ENCODE measurements at places on chromosomes 4 and X.

GRCh38 chr4:128846063-128846462 is 36.6 kb downstream of the JADE1 start:
- DNase-seq: no peak

GRCh38 chr4:126937846-126938422 is 694.8 kb upstream of the INTU start:
- no peak for DNase-seq

DNA sequence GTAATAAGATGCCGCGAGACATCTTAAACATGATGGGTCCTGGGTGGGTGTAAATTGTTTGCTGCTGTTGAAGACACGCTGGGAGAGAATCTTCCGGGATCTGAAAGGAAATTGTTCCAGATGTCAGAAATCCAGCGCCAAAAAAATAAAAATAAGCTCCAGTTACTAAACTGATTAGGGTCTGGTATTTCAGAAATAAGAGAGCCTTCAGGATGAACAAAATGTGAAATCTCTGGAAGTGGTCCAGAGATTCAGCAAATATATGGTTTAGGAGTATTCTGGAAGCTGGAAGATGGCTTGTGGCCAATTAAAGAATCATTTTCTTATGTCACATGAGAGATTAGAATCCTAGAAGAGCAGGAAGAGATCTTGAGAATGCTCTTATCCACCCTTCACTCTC is 75.8 kb upstream of the NHS start:
- no peak for DNase-seq

- no peak for DNase-seq
Observed at GRCh38 chrX:135432881-135433521, 11.3 kb downstream of the SMIM10L2A start.

GRCh38 chr4:109298279-109299010 is 4.0 kb downstream of the COL25A1 start:
- DNase-seq: no peak

DNA sequence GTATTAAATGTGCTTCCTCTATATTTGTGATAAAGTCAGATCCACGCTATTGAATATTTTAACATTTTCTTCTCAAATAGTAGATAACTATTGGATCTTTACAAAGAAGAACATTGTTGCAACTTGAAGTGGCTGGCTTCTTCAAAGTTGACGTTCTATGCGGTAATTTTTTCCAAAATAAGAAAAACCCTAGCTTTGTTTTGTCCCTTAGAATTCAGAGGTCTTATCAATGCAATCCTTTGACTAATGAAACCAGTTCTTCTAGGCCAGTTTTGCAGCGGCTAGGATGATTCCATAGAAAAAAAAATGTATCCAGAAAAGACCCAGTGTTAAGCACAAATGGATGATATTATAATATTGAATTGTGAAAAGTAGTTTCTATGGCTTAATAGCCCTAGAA is 89.6 kb downstream of the ANTXR2 start:
- DNase-seq: no peak

- DNase-seq: no peak
Observed at GRCh38 chr4:56247646-56248045, 139.6 kb downstream of the AASDH start.

DNA sequence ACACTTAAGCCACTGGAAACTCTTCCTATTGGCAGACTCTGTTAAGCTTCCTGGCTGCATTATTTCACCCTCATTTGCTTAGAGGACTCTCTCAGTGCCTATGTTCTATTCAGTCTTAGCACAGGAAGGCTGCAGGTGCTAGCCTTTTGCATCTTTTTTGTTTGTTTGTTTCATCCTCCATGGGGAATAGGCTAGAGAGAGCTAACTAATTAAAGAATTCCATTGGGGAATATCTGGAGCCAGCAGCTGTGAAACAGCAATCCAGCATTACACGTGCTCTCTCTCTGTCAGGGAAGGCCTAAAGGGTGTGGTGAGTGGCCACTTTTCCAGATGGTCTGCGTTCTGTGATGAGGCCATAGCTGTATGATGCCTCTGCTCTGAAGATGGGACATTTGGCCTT is 633.6 kb downstream of the SPRY1 start:
- DNase-seq: no peak

DNA sequence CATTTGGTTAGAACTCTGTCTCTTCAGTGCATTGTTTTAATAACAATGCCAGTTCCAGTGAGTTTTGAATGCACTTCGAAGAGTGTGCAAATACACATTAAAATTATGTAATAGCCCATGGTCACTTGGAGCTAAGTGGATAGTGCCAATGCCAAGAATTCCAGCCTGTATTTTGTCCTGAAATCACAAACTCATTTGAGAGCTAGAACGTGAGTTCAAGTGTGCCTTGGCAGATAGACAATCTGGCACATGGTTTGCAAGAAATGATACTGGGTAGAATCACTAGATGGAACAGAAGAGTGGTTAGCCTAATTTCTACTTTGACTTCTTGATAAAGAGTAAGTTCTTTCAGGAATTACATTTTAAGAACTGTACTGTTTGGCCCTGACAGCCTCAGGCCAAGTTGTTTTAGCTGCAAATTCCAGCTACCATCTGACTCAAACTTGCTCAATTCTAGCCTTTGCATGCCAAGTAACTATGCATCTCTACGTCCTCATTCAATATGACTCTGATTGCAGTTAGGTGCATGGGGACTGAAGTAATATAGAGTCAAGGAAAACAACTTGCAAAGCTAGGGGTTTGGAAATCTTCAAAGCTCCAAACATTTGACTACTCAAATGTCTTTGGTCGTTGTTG is 131.9 kb upstream of the SMIM31 start:
- DNase-seq: no peak

DNA sequence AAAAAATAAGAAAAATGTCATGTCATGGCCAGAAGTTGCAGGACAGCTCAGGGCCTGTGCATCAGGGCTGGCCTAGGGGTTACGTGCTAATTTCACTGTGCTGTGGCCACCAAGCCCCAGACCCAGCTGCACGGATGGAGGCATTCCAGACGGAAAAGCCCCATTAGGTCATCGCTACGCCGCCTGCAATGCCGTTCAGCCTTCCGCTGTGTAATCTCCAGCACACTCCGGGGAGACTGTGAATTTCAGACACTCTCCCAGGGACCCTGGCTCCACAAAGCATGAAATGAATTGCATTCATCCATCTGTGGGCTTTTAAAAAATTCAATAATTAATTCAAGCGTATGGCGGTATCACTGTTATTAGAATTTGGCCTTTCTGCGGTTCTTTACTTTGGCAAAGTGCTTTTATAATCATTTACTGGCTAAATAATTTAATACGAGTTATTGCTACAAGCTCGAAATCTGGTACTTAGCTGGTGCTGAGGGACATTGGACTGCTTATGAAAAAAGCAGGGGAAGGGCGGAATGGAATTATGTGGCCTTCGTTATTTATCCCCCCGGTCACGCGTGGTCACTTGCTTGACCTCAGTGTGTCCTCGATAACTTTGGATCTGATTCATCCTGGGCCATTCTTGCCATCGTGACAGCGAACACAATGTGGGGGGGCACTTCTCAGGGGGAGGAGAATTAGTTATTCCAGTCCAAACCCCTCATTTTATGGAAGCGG is 9.0 kb upstream of the NSG1 start:
- DNase-seq: no peak

- no peak for DNase-seq
Observed at GRCh38 chr4:181830404-181831035, 412.7 kb upstream of the TENM3 start.

GRCh38 chrX:44536198-44536597 is 6.5 kb downstream of the FUNDC1 start:
- DNase-seq: no peak

DNA sequence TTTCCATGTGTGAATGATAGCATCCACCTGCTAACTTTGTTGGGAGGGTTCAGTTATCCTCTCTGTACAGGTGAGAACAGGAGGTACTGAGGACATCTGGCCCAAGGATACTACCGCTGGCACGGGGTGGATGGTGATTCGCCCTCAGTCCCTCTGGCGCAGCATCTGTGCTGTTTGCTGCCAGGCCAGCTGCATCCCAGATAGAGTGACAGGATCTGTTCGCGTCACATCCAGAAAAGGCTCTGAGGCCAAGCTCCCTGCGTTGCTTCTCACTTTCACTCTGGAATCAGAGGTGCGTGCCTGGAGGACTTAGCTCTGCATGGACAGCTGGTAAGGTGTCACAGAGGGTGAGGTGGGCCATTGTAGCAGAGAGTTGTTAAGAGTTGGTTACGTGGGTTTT is 95.4 kb downstream of the TBL1X start:
- DNase-seq: no peak

- peak; percentile 55 for DNase-seq
Observed at GRCh38 chr4:140150886-140151698, 2.9 kb downstream of the MAML3 start.

GRCh38 chrX:25007059-25008053 is 8.4 kb downstream of the ARX start:
- DNase-seq: no peak

GRCh38 chrX:11629593-11630211 is 36.0 kb downstream of the ARHGAP6 start:
- no peak for DNase-seq

DNA sequence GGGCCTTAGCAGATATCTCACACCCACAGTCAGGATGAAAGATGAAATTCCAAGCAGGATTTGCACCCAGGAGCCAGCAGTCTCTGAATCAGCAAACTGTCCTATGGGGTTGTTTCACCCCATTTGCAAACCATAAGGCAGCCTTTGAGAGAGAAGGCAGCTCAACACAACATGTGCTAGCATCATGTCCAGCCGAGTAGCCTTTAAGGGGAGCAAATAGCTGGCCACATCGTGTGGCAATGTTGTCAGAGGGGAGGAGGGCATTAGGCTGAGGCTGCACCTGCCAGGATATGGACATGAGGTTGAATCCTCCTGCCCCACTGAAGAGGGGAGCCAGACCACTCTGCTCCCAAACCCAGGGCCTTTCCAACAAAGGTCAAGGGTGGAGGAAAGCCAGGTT is 20.6 kb upstream of the PJA1 start:
- no peak for DNase-seq

GRCh38 chr4:8095956-8096689 is 62.5 kb downstream of the ABLIM2 start:
- DNase-seq: no peak

- DNase-seq: no peak
Observed at GRCh38 chr4:65018313-65018712, 609.1 kb upstream of the TECRL start.

DNA sequence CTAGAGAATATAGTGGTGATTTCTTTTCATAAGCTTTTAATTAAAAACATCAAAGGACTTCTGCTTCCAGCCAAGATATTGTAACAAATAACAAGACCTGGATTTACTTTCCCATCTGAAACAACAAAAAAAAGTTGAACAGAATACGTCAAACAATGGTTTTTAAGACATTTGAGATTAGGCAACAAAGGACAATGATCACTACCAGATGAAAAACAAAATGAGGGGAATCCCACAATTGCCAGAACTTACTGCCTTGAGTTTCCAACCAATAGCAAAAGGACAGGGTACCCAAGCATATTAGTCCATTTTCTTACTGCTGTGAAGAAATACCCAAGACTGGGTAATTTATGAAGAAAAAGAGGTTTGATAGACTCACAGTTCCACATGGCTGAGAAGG is 341.4 kb upstream of the INTU start:
- no peak for DNase-seq

DNA sequence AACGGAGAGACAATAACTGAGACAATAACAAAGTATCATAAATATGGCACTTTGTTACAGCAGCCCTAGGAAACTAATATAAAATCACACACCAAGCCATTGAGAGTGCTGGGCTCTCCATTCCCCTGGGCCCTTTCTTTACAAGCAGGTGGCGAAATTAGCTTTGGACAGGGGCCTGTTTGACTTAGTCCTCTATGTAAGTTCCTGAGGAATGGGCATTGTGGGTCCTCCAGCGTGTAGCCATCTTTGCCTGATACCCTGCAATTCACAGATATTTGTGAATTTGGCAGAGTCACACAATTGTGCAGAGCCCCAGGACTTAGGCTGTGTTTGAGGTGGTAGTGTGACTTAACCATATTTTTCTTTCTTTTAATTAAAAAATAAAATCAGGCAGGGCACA is 67.6 kb downstream of the BCOR start:
- no peak for DNase-seq

GRCh38 chr4:2649604-2650114 is 106.5 kb downstream of the TNIP2 start:
- no peak for DNase-seq

- DNase-seq: no peak
Observed at GRCh38 chr4:149266301-149266700, 549.3 kb downstream of the IQCM start.

DNA sequence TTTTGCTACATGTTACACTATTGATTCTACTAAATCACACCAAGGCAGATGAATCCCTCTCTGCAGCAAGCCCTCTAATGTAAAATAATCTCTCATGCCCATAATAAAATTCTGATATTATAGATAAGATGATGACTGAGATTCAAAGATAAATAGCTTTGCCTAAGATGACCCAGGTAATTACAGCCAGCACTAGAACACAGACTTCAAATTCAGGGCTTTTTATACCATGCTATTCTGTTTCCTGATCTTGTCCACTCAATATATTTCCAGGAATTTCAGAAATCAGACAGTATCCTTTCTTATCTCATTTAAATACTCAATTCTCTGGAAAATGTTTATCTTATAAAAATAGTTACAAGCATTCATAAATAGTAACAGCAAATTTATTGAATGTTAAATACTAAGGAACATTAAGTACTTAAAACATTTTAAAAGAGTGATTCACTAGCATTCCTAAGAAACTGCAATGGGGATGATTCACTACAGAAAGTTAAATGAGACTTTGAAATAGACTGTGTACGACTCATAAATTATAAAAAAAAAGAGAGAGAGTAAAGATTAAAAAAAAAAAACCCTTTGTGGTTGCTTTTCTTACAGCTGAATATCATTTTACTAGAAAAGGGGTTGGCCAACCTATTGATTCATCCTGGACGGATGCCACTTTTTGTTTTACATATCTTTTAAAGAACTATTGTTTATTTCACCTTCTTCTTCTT is 45.8 kb upstream of the IL21 start:
- no peak for DNase-seq

GRCh38 chr4:182416067-182416466 is 172.9 kb downstream of the TENM3 start:
- no peak for DNase-seq

DNA sequence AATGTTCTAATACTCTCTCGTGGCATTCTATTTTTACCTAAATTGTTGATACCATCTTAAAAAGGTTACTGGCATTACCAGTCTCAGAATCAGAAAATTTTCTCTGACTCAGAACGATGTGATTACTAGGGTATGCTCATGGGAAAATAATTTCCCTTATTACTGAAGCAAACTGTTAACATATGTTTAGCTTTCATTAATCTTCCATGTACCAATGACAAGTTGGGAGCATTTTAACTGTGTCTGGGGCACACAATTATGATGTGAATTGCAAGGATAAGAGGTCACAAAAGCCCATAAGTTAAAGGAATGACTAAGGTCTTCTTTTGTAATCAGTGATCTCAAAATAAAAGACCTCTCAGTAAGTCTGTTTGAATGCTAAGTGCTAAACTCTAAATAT is 1254.6 kb downstream of the PCDH18 start:
- no peak for DNase-seq

Measured in T follicular helper cell (primary cell).